ENCODE measurements at places on chromosomes 5 and 9.

GRCh38 chr5:114402206-114402605 is 40.3 kb downstream of the KCNN2 start:
- DNase-seq: no peak

DNA sequence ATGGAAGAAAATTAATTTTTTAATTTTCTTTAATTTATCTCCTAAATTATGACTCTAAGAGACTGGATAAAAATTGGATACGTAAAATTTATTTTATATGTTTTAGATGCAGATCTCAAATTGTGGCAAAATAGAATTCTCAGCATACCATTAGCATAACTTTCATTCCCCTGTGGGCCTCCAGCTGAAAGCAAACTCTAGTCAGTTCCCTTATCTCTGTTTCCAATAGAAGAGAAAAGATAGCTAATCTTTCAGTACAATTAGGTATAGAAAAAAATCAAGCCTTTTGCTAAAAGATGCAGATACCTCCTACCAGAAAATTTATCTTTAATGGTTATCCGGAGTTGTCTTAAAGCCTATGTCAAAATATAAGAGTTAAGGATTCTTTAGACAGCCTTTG is 1530.6 kb downstream of the EFNA5 start:
- no peak for DNase-seq

- DNase-seq: no peak
These were observed 80.1 kb upstream of the LPAR1 start for GRCh38 chr9:111118256-111118948.

DNA sequence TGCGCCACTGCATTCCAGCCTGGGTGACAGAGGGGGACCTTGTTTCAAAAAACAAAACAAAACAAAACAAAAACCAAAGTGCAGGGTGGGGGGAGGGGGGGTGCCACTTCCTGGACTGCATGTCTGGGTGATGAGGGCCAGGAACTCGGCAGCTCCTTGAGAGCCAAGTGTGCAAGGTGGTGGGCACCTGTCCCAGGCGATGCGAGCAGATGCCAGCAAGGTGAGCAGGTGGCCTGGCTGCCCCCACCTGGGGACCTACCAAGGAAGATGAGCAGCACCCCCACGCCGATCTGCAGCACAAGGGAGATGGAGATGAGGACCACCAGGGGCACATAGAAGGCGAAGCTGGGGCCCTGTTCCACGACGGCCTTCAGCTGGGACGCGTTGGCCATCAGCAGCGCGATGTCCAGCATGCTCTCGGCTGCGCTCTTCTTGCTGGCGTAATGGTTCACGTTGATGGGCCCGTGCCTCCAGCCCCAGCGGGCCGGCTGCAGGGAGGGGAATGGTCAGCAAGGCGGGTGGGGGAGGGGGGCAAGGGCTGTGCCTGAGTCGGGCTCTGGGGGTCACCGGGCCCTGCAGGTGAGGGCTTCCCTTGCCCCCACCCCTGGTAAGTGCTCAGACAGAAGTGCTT is 7.8 kb downstream of the NINJ1 start:
- no peak for DNase-seq

DNA sequence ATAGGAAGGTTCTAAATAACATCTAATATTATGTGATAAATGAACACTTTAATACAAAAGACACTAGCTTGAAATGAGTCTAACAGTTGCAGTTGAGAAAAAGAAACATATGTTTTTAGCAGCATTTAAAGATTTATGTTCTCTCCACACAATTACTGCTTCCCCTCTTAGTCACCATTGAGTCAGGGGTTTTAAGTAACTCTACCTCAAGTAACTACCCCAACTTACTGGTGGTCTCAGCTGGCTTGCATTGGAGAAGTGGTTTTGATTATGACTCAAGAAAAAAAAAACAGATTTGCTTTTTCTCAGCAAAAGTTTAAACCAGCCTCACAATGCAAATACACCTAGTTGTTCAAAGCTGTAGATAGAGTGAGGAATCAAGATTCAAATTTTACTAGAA is 1216.5 kb upstream of the CDH9 start:
- no peak for DNase-seq

DNA sequence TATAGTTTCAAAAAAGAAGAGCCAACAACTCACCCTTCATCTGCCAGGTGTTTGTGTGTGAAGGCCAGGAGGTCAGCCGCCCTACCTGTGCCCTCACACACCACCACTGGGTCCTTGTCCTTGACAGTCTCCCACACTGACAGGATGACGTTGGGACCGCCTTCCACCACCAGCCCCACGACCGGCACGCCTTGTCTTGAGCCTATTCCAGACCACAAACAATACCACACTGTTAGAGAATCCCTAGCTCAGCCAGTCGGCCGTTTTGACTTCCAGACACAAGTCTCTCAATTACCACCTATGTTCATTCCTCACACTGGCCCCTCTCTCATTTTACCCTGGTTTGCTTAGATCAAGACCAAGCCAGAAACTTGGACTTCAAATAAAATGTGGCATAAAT is 66.1 kb downstream of the TRPM6 start:
- DNase-seq: no peak
